ENCODE measurements at places on chromosomes 5 and 9.

DNA sequence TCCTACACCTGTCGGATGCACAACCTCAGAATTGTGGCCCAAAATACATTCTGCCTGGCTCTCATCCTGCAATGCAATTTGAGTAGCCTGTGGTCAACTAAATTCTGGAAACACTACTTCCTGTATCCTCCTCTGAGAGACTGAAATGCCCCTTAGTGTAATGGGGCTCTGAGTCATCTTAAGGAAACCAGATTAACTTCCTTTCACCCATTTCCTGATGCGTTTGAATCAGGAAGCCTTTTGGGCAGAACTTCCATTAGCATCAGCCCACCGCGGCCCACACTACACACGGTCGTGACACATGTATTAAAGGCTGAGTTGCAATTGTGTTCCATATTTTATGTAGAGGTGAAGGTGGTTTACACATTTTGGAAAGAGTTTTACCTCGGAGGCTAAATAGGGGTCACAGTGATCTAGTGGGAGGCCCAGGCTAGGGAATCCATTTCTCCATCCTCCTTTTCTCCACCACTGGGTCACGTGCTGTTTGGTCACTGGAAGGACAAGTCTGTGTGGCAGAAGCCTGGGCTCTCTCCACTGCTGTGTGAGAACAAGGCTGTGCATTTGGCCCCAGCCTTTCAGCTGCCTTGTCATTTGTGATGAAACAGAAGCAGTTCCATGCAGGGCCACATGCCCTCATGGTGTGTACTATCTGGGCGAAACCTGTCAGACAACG lies 55.9 kb downstream of the DAP start:
- DNase-seq, result no peak

DNA sequence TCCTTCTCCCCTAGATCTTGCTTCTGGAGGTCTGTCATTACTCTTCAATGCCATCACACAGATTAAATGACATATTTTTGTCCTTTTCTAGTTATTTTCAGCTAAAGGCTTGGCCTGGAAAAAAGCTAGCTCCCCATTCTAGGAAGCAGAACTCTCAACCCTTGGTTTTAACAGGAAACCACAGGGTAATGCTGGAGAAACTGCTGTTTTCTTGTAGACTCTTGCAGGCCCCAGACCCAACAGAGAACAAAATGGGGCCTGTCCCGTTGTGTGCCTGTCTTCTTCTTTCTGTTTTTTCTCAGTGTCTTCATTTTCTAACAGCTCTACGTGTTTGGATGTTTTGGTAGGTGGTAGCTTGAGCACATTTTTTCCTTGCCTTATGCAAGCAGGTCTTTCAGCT lies 21.5 kb downstream of the DCANP1 start:
- DNase-seq, result no peak

- DNase-seq, result no peak
Observed at GRCh38 chr5:126869005-126869451, 92.1 kb downstream of the LMNB1 start.

DNA sequence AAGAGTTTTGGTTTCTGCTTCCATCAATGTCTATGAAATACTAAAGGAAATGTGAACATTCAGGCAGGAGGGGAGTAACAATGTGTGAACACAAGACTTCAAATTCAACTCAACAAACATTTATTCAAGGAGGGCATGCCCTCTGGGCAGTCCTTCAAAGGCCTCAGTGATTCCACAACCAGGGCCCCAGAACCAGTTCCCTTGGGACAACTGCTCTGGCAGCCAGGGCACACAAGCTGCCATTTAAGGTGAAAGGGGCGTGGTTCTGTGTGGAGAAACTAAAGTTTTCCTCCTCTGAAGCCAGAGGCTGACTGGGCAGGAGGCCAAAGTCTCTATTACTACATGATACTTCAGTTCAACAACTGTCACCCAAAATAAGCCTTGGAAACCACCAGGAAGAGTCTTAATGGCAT lies 3.2 kb downstream of the RBM18 start:
- DNase-seq, result peak; percentile 38

GRCh38 chr9:21611891-21612290 lies 129.8 kb upstream of the IFNE start:
- DNase-seq, result no peak

DNA sequence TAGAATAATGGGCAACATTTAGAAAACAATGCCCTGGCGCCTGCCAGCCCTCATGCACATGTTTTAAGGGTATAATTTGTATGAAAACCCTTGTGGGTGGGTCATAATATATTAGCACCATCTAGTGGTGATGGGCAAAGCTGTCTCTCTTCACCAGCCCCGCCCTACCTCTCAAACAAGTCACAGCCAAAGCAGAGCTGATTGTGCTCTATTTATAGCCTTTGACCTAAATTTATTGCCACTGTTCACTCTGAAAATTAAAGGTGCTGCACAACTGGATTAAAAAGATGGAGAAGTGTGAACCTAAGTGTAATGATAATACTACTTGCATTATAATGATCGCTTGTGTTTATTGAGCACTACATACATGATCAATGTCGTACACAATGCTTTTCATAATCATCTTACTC lies 131.9 kb upstream of the ANKH start:
- DNase-seq, result peak; percentile 70

Measured in MG63 (cell line).